Activated CD4-positive, alpha-beta memory T cell treated with anti-CD3 and anti-CD28 coated beads for 36 hours (primary cell): ENCODE measurements at places on chromosomes 2 and 18. TPM values are rescaled to one million over a fixed set of nuclear protein-coding genes. Genes with fewer than 3 reads are reported as not detected.

The ACTR2 gene
- total RNA-seq: 401 TPM

The MOGAT1 gene
- total RNA-seq: not detected

The NOSTRIN gene
- not detected for total RNA-seq

The CFAP210 gene
- not detected for total RNA-seq

The KCNIP3 gene
- not detected for total RNA-seq

The TNFAIP6 gene
- not detected for total RNA-seq

The CEBPZOS gene
- 29.3 TPM for total RNA-seq

The POMC gene
- total RNA-seq: 4.2 TPM

The ANO7 gene
- 2.1 TPM for total RNA-seq

The GALNT14 gene
- 0.44 TPM for total RNA-seq

The HPCAL1 gene
- 82.6 TPM for total RNA-seq

The CYP27A1 gene
- not detected for total RNA-seq

The LCT gene
- total RNA-seq: 0.05 TPM

The TUBA3D gene
- total RNA-seq: not detected

The CHRNA1 gene
- not detected for total RNA-seq

GRCh38 chr2:69643602-69644505 is at the start of gene AAK1:
AAK1 (minus strand) TSS chr2:69643739; CDS start chr2:69643040, 699 bp downstream.
- peak; percentile 91 for DNase-seq
- H3K36me3 ChIP-seq: peaks cover 26% of the 10 kb centered on the region
- no peaks in the 10 kb centered on the region for H3K27me3 ChIP-seq
- peaks cover 52% of the 10 kb centered on the region for H3K4me1 ChIP-seq
- H3K4me3 ChIP-seq: peak within 1 kb of the TSS; percentile 86

DNA sequence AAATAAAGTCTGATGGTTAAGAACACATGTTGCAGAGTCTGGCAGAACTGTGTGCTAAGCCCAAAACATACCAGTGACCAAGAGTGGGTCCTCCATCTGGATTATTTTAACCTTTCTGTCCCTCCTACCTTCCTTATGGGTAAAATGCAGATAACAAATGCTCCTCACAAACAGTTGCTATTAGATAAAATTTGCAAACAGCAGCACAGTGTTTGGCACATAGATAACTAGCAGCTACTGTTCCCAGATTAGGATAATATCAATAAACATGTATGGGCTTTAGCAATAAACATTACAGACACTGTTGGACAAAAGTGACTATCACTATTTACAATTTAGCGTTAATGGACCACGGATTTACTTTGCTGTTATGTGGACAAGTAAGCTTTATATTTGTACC is 154.9 kb downstream of the TCF4 start:
- H3K4me3 ChIP-seq: no peak overlapping the region
- no peak for DNase-seq
- no peak overlapping the region for H3K27ac ChIP-seq
- H3K36me3 ChIP-seq: no peaks in the 10 kb centered on the region

DNA sequence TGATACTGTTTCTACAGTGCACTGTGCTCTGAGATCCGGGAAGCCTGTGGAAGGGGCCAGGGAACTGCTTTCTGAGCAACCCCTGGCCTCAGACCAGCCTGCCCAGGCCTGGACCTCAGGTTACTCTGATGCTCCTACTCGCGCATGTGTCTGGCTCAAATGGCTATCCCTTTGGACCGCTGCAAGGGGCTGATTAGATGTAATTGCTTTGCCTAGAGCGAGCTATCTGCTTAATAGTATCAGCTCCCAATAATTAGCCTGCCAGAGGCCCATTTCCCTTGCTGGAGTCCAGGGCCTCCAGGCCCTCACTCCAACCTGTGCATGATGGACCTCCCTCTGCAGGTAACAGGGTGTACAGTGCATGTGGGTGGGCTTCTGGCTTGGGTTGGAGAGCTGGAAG is 7.2 kb upstream of the KCNK3 start:
- no peak for DNase-seq
- no peaks in the 10 kb centered on the region for H3K4me1 ChIP-seq
- no peak overlapping the region for H3K4me3 ChIP-seq
- H3K27ac ChIP-seq: no peak overlapping the region
- H3K36me3 ChIP-seq: no peaks in the 10 kb centered on the region

DNA sequence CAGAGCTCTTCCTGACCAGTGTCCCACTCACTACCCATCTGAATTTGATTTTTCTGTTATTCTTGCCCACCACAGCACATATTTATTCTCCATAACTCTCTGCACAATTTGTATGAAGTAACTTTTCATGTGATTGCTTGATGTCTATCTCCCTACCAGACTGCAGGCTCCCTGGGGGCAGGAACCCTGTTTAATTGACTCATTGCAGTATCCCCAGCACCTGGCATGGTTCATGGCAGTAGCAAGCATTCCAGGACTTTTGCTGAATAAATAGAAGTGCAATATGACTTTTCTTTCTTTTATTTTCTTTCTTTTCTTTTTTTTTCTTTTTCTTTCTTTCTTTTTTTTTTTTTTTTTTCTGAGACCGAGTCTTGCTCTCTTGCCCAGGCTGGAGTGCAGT is 88.7 kb upstream of the XPO1 start:
- no peak overlapping the region for H3K27ac ChIP-seq
- DNase-seq: no peak
- no peak overlapping the region for H3K4me3 ChIP-seq
- no peaks in the 10 kb centered on the region for H3K27me3 ChIP-seq
- H3K4me1 ChIP-seq: no peaks in the 10 kb centered on the region
- no peaks in the 10 kb centered on the region for H3K36me3 ChIP-seq

DNA sequence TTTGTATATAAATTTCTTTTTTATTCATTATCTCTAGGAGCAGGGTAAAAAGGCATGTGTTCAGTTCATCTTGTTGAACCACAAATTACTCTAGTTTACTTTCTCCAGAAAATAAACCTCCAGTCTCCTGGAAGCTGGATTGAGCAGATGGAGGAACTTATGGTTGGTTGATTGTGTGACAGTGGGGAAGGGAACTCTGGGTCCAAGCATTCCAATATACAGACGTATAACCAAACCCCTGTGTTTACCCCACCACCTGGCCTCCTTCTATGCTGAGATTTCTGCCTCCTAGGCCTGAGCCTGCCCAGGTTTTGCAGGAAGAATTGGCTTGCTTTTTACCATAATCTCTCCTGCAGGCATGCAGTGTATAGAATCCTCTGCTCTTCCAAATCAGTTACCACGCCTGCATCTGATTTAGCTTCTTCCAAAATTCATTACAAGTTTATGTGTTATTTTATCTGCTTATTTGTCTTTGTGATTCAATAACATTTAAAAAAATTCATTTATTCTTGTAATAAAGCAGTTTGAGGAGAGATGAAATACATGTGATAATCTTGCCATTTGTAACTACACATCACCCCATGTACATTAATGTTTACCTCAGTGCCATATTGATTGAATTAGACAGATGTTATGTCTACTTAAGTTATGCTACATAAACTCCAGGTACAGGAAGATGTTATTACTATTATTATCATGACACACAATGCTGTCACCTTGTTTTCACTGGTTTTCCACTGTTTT is 2.5 kb upstream of the RAB27B start:
- no peak overlapping the region for H3K4me3 ChIP-seq
- H3K4me1 ChIP-seq: peaks cover 19% of the 10 kb centered on the region
- H3K27me3 ChIP-seq: no peaks in the 10 kb centered on the region
- DNase-seq: no peak

DNA sequence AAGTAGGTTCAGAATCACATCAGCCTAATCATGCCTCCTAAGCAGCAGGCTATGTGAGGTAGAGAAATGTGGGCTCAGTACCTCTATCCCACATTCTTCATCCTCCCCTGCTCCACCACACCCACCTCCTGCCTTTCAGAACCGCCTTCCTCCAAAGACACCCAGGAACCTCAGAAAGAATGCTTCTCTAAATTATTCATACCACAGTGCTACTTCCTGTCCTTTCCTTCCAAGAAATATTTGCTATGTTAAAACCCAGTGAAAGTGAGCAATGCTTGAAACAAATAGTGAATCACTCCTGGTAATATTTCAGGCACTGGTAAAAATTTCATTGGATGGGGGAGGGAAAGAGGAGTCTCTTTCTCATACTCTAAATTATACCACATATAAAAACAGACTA is 24.0 kb upstream of the CREB1 start:
- peak overlapping the region; percentile 15 for H3K27ac ChIP-seq
- DNase-seq: peak; percentile 58
- no peaks in the 10 kb centered on the region for H3K36me3 ChIP-seq
- H3K4me3 ChIP-seq: no peak overlapping the region
- H3K27me3 ChIP-seq: no peaks in the 10 kb centered on the region
- peaks cover 37% of the 10 kb centered on the region for H3K4me1 ChIP-seq

DNA sequence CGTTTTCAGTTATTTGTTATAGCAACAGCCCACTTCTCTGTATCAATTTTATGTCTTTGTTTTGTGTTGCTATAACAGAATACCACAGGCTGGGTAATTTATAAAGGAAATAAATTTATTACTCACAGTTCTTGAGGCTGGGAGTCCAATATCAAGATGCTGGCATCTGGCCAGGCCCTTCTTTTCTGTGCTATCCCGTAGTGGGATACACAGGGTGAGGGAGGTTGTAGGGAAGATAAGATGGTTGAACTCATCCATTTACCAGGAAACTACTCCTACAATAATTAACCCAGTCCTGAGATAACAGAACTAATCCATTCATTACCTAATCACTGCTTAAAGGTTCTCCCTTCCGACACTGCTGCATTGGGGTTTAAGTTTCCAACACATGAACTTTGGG is 220.7 kb downstream of the TPGS2 start:
- no peak overlapping the region for H3K4me3 ChIP-seq
- no peak overlapping the region for H3K27ac ChIP-seq
- no peak for DNase-seq
- H3K4me1 ChIP-seq: no peaks in the 10 kb centered on the region
- H3K36me3 ChIP-seq: no peaks in the 10 kb centered on the region
- no peaks in the 10 kb centered on the region for H3K27me3 ChIP-seq

DNA sequence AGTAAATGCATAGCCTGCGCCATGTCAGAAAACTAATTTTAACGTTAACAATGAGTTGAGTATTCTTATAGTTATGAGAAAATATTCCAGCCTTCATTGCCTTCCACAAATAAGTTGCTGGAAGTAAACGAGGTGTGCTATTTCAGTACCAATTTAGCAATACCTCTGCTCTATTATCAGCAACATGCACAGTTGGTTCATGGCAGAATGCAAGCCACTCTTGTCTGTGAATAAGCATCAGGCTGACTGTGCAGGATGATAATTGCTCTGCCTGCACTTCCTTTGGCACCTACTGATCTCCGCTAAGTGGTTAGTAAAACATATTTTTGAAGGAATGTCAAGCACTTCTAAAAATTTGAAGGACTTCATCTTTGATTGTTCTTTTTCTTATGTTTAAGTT is 261.9 kb upstream of the SIX3 start:
- H3K27ac ChIP-seq: no peak overlapping the region
- H3K4me3 ChIP-seq: no peak overlapping the region
- H3K36me3 ChIP-seq: no peaks in the 10 kb centered on the region
- no peaks in the 10 kb centered on the region for H3K4me1 ChIP-seq

DNA sequence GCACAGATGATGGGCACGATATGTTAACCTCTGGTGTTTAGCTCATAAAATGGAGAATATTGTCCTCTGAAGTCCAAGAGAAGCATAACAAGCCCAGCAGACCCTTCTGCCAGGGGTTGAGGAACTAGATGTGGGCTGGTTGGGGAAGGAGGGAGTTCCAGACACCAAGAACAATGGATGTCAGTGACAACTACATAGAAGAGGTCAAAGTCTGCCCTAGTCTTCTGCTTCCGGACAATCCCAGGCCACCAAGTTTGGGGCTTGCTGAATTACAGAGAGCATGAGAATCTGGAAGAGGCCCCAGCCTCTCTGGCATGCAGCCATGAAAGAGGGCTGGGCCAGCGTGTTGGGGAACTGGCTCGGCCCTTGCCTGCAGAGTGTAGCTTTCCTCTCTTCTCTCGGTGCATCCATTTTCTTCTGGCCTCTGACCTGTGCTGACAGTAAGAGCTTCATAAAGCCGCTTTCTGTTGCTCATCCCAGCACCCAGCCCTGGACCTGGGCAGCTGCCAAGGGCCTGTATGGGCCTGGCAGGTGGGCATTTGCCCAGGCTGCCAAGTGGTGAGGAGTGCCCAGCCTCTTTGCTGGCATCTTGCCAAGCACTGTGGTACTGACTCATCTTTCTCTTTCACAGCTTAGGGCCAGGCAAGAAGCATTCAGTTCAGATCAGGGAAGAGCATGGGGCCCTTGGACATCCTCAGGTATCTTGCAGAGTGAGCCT is 14.6 kb upstream of the LAPTM4A start:
- no peaks in the 10 kb centered on the region for H3K4me1 ChIP-seq
- H3K4me3 ChIP-seq: no peak overlapping the region
- no peak overlapping the region for H3K27ac ChIP-seq
- peaks cover 4% of the 10 kb centered on the region for H3K27me3 ChIP-seq
- H3K36me3 ChIP-seq: no peaks in the 10 kb centered on the region

- H3K27ac ChIP-seq: no peak overlapping the region
- DNase-seq: no peak
- peaks cover 39% of the 10 kb centered on the region for H3K36me3 ChIP-seq
- peaks cover 30% of the 10 kb centered on the region for H3K4me1 ChIP-seq
- H3K4me3 ChIP-seq: no peak overlapping the region
- H3K27me3 ChIP-seq: no peaks in the 10 kb centered on the region
Observed at GRCh38 chr2:190904640-190905261, 24.1 kb downstream of the GLS start.

GRCh38 chr18:57148263-57148662 is 1.4 kb downstream of the BOD1L2 start:
- no peaks in the 10 kb centered on the region for H3K36me3 ChIP-seq
- no peak overlapping the region for H3K27ac ChIP-seq
- H3K4me1 ChIP-seq: no peaks in the 10 kb centered on the region
- DNase-seq: no peak
- peaks cover 9% of the 10 kb centered on the region for H3K27me3 ChIP-seq

DNA sequence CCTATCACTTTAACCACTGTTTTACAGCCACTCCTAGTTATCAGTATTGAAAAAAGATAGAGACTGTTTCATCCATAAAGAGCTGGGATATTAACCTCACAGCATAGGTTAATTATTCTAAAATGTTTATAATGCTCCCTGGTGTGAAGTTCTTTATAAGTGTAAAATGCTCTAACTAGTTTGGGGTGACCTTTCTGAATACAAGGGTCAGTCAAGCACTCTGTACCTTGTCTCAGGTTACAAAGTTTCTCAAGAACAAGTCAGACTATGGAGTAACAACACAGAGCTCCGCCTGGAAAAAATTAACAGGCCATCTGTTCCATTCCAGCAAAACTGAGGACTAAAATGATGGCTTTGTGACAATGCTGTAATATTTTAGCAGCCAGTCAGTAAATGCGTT is 107.4 kb downstream of the NOL4 start:
- H3K4me1 ChIP-seq: no peaks in the 10 kb centered on the region
- no peaks in the 10 kb centered on the region for H3K36me3 ChIP-seq
- DNase-seq: no peak

DNA sequence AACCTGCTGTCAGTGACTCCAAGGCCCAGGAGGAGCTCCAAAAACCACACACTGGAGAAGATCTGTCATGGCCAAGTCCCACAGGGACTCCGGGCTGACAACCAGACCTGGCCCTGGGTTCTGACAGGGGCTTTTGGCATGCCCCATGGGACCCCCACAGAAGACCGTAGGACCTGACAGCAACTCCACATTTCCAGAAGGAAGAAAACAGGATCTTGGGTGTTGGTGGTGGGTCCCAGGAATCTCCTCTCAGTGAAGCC is 275.9 kb upstream of the HS6ST1 start:
- H3K27me3 ChIP-seq: no peaks in the 10 kb centered on the region
- DNase-seq: no peak
- no peak overlapping the region for H3K4me3 ChIP-seq
- H3K36me3 ChIP-seq: no peaks in the 10 kb centered on the region
- H3K4me1 ChIP-seq: no peaks in the 10 kb centered on the region

- peak overlapping the region; percentile 48 for H3K4me3 ChIP-seq
- H3K27ac ChIP-seq: no peak overlapping the region
- H3K4me1 ChIP-seq: peaks cover 7% of the 10 kb centered on the region
- H3K27me3 ChIP-seq: peaks cover 30% of the 10 kb centered on the region
- DNase-seq: peak; percentile 15
- H3K36me3 ChIP-seq: no peaks in the 10 kb centered on the region
Observed at GRCh38 chr18:23619388-23619881, 33.1 kb upstream of the NPC1 start.
